ENCODE measurements at places on chromosomes 16 and 17.

DNA sequence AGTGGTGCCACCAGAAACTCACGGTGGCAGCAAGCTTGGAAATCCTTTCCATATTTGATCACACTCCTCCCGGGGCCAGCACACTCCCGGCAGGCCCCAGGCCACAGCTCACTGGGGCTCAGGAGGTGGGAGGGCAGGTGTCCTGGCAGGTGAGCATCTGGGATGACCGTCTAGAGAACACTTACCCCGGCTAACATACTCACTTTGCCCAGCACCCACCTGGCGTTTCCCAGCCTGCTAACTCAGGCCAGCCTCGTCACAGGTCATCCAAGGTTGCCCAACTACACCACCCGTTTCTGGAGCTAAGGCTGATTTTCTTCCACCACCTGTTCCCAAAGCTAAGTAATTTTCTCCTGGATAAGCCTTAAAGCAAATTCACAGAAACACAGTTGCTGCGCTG is 24.9 kb downstream of the FBXO31 start:
- no peak for DNase-seq

GRCh38 chr16:70646260-70647241 is at the start of gene IL34:
Gene IL34 (plus strand): TSS chr16:70646559. CDS start chr16:70646948, 389 bp downstream.
- DNase-seq, result no peak

DNA sequence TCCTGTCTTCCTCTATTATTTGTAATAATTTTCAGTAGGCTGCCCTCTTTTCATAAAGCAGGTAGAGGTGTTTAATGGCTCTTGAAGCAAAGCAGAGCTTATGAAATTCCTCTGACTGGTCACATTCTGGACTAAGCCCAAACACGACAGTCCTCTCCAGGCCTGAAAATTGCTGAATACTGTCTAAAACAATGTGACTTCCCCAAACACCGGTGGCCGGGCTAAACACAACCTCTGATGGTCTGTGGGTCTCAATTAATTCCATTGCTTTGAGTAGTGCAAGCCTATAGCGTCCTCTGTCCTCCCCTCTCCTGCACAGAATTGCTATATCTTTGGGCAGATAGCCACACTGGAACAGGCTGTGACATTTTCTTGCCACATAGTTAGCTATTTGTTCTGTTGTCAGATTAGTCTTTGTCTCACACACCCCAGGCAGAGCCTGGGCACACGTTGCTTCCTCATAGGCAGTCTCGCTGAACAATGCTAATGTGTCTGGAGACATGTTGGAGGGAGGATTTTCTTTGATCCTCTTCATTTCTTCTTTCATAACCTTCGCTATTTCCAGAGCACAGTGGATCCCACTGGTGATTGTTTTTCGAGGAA is 10.8 kb upstream of the SLFN12L start:
- DNase-seq, result no peak

- no peak for DNase-seq
Measured at GRCh38 chr17:64081802-64082799, 47.8 kb downstream of the ERN1 start.

Measured in activated CD8-positive, alpha-beta memory T cell treated with anti-CD3 and anti-CD28 coated beads, Interleukin-2, amount 50 U/mL, for 4 hours (primary cell).